ENCODE measurements at places on chromosomes 3 and 15. TPM values are rescaled to one million over a fixed set of nuclear protein-coding genes. Genes with fewer than 3 reads are reported as not detected.

RAD51 gene
- not detected for polyA plus RNA-seq

RPN1 gene
- polyA plus RNA-seq = 41.4 TPM

GNAT1 gene
- not detected for polyA plus RNA-seq

ZNF80 gene
- polyA plus RNA-seq = 0.31 TPM

ZMYND10 gene
- polyA plus RNA-seq = not detected

RTP1 gene
- polyA plus RNA-seq = not detected

AP3B2 gene
- polyA plus RNA-seq = 96.5 TPM

HCLS1 gene
- polyA plus RNA-seq = not detected
